Fibroblast of skin of scalp (primary cell): ENCODE measurements at places on chromosomes 5 and 9.
A peak's percentile ranks its signal among the peaks of the same experiment; 100 is the strongest.

- DNase-seq: no peak
Measured at GRCh38 chr9:33346564-33346963, 55.8 kb downstream of the AQP7 start.

DNA sequence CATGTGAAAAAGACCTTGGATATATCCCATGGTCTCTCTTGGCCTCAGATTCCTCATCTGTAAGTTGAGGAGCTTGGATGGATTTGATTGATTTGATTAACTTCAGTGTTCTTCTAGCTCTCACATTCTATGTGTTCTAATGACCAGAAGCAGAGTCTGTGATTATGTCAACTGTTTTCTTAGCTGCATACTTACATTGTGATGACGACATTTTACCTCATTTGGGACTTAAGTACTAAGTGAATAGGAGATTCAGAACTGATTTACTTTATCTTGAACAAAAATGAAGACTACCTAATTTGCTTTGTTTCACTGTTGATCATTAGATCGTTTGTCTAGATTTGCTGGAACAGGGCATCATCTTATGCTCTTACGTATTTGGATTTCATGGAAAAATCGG lies 427.7 kb downstream of the SH3GL2 start:
- no peak for DNase-seq

DNA sequence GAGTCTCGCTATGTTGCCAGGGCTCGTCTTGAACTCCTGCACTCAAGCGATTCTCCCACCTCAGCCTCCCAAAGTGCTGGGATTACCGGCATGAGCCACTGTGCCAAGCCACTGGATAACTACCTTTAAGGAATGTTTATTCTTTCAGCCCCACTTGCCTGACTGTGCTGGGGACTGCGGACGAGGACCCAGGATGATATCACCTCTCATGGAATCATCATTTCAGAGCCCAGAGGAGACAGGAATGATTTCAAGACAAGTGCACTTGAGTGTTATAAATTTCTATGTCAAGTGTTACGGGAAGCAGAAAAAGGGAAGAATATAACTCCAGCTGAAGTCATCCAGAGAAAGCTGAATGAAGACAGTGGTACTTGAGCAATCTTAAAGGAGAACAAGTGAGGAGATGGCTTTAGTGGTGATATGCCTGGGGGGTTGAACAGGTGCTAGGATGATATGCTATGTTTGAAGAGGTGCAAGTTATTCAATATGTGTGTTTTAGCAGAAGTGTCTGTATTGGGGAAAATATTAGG lies 109.3 kb downstream of the DCP2 start:
- no peak for DNase-seq

DNA sequence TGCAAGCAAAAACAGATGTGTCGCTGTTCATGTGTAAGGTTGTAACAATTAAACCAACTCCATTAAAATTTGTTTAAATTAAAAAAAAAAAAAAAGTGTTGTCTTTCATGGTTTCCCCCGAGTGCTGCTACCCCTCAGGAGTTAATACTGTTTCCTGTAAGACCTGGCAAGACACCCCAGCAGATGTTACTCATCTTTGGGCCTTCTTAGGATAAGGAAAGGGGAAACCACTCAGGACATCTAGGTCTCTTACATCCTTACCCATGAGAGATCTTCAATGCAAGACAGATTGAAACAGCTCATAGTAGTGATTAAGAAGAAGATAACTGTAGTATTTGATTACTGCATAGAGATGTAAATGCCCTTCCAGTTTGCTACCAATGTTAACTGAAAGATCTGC lies 33.5 kb upstream of the F2R start:
- DNase-seq: no peak

DNA sequence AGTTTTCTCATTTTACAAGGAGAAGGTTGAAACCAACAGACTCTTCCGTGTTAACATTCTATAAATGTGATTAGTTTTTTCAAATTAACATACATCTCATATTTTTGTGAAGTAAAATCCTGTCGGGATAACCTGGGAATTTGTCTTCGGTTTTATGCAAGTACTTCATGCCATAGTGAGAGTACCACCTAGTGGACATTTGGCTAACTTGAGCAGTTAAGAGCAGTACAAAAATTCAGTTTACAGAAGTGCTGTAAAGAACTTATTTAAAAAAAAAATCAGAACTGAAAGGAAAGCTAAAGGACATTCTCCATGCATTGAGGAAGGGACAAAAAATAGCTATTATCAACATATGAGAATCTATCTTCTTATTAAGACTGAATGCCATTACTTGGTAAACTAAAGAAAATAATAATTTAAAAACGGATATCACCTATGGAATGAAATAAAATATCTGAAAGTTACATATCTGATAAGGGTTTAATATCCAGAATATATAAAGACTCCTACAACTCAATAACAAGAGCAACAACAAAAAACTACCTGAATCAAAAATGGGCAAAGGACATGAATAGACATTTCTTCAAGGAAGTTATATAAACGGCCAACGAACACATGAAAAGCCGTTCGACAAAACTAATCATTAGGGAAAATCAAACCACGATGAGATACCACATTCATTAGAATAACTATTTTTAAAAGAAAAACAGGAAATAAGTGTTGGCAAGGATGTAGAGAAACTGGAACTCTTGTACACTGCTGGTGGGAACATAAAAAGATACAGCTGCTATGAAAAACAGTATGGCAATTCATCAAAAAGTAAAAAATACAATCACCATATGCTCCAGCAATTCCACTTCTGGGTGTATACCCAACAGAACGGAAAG lies 117.0 kb upstream of the GNA14 start:
- peak; percentile 68 for DNase-seq

DNA sequence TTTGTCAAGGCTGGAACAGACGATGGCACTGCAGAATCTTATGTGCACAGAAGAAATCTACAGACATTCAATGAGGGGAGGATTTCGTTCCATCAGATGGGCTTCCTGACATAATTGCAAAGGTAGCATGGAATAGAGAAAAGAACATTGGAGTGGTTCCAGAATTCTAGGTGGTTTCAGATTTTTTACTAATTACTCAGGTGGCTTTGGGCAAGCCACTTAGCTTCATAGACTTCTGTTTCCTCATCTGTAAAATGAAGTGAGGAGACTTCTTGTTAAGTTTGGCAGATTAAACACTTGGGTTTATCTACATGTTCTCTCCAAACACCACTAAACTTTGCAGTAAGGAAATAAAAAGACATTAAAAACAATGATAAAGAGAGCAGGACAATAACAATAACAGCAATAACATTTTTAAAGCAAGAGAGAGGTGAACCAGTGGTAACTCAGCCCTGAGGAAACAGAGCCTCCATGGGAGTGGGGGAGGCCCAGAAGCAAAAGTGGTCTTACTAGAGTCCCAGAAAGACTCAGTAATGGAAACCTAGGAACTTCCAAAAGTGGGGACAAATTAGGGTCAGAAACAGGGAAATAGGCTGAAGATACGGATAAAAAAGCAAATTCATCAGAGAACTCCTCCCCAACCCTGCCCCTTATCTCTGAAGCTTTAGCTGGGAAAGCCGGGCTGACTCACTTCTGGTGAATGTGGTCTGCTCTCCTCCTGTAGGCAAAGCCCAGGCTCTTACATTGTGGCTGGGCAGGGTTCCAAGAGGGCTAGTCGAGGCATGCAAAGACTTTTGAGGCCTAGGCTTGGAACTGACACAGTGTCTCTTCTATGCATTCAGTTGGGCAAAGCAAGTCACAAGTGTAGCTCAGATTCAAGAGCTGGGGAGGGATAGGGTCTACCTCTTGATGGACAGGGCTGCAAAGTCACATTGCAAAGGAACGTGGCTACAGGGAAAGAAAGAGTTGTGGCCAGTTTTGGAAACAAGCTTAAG lies 11.8 kb upstream of the ACTBL2 start:
- DNase-seq: peak; percentile 99

DNA sequence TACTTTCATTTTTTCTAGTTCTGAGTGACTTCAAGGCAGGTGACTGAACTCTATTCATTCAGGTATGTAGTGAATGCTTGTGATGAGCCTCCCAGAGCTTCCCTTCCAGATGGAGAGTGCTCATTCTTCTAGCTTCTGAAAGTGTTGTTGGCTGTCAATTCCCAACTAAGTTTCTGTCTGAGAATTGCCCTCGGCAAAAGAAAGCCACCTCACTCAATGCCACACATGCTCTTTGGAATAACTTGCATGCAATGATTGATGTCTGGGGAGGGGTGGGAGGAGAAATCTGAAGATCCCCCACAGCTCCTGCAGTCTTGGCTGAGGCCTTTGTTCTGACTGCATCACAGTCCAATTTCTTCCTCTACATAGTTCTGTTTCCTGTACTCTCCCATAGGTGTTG lies 123.1 kb upstream of the C6 start:
- DNase-seq: no peak

DNA sequence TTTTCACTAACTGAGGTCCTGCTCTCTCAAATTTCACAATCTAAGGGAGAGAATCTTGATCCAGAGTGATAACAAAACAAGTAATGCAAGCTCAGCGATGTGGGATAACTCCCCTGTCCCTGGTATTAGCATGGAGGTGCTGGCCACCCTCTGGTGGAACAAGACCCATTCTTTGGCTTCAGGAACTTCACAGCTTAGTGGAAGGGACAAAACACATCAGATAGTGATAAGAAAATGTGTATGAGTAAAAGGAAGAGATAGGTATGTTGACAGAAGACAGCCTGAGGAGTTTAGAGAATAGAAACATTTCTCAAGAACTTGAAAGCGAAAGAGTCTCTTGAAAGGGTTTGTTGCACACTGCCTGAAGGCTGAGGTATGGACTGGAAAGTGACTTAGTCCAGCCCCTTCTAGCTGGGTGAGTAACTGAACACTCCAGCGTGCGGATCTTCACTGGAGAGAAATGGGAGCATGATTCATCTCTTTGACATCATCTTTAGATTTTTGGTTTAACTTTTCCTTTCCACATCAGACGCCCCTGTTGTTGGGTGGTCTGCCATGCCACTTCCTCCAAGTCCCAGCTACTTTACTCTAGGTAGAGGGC lies 25.4 kb upstream of the ZSWIM6 start:
- peak; percentile 88 for DNase-seq
